HS-27A (cell line): ENCODE measurements at places on chromosomes 7 and 10.

DNA sequence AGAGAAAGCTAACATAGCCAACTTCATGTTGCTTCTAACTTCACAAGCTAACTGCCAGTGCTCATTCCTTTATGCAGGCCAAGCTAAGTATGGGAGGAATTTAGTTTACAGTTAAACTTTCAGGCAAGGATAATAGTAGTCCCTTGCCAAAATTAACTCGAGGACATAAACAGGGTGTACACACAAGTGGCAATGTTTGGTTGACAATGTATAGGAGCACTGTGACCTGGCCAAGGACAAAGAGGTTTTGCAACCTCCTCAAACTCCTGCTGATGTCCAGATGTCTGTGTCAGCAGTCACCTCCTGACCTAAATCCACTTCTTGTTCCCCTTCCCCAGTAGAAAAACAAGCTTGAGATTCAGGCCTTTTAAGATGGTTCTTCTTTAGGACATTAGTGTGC lies 494.6 kb upstream of the KLF6 start:
- no peak for DNase-seq

- DNase-seq = no peak
Observed at GRCh38 chr10:125711110-125711750, 8.3 kb upstream of the EDRF1 start.

- DNase-seq = no peak
Observed at GRCh38 chr10:65518379-65518778, 1407.5 kb upstream of the LRRTM3 start.

- DNase-seq = no peak
Observed at GRCh38 chr10:13086056-13086455, 13.9 kb upstream of the OPTN start.

GRCh38 chr7:55018361-55019190 lies at the start of gene EGFR:
EGFR (plus strand) TSS chr7:55019017; CDS start chr7:55019278, 261 bp downstream.
- no peak for DNase-seq

- DNase-seq = no peak
Observed at GRCh38 chr10:71725998-71726579, 6.5 kb upstream of the C10orf105 start.

DNA sequence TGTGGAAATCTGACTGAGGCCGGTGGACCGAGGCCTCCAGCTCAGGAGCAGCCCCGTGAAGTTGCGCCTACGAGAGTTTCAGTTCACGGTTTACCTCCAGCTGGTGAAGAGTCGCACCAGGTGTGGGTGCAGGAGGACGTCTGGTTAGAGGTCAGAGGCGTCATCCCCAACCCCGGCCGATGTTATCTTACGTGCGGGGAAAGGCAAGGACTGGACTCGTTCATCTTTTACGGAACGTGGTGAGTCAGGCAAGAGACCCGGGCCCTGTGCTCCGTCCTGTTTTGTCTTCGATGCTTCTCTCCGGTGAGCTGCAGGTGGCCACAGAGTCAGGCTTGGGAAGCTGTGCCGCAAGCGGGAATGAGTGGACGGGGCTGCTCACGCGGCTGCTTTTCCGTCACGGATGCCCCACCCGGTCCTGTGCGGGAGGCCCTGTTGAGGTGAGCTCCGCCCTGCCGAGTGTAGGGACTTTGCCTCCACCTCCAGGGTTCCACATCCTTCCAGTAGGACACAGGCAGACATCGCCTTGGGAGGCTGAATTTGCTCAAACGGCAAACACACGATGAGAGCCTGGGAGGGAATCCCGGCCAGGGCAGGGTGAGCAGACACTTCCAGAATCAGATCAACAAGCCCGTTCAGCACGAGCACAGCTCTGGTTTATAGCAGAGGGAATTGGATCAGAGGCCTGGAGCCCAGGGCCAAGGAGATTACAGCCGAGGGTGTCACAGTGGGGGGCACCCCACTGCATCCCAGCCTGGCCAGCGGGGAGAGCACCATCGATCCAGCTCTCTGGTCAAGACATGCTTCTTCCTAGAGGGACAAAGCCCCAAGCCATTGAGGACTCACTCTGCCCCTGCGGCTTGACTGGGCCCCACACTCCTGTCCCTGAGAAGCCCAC lies 50.1 kb upstream of the INPP5A start:
- no peak for DNase-seq
